WTC11 (cell line): ENCODE measurements at places on chromosomes 12 and 14.

DNA sequence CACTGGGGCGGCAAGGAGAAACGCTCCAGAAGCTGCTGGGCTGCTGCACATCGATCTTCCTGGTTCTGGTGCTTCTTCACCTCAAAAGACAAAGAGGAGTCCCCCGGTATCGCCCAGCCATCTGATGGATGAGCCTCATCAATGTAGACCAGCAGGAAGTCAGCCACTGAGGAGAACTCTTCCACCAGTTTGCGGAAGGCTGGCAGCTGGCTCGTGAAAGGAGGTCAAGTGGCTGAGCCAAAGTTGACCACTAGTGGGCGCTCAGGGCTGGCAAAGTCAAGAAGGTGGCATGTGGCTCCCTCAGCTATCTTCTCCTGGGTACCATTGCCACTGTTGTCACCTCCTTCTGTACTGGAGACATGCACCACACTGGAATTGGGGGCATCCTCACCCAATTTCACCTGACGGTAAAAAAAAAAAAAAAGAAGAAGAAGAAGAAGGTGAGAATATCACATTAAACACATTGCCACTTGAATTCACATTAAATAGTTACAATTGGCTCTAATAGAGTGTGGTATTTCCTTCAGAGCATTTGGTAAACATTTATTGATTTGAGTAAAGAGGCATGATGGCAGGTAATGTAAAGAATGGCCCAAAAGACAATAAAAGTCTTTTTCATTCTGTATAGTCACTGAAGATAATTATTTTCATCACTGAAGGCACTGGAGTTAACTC lies 8.3 kb downstream of the DIO2 start:
- peak; percentile 83 for DNase-seq

GRCh38 chr12:122333142-122334087 lies 67.1 kb upstream of the VPS33A start:
- DNase-seq: no peak

DNA sequence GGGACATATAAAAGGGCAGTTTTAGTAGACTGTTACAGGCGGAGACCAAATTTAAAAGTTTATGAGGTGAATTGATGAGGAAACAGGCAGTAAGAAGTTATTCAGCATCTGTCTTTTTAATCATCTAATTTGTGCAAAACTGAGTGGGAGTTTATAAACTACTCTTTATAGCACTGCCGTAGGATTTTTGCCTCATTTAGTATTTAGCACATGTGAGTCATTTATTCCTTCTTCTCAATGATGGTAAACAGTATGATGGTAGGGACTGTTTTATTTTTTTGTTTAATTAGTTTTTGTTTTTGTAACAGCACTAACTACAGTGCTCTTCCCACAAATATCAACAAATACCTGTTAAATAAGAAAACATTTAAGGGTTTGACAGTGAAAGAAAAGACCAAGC lies 20.6 kb downstream of the TOGARAM1 start:
- DNase-seq: no peak

DNA sequence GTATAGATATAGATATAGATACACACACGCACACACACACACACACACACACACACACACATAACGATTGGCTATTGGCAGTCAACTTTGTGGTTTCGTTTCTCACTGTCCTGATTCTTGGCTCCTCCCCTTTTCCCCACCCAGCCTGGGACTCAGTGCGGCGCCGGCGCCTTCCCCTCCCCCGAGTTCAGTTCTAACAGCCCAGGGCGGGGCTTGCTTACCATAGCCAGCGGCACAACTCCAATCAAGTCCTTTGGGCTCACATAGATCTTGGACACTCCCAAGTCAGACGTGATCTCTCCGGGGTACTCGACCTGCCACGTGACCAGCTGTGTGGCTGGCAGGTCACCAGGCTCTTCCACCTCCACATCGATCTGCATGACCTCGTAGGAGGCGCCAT lies 484.1 kb downstream of the GLT1D1 start:
- DNase-seq: no peak

DNA sequence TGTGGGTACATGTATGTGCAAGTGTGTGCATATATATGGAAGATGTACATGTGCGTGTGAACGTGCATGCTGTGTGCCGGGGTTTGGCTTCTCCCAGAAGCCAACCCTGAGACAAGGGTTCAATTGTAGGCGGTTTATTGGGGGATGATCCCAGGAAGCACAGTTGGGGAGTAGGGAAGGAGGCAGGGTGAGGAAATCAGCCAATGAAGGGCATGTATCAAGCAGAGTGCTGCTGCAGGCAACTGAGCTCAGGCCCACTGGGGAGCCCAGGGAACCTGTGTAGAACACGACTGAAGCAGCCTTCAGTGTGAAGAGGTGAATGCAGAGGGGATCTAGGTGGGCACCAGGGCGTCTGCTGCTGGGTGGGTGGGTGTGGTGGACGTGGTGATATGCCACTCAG lies 21.6 kb downstream of the SYNDIG1L start:
- DNase-seq: no peak
